DND-41 (cell line): ENCODE measurements at places on chromosomes 5 and 9.

DNA sequence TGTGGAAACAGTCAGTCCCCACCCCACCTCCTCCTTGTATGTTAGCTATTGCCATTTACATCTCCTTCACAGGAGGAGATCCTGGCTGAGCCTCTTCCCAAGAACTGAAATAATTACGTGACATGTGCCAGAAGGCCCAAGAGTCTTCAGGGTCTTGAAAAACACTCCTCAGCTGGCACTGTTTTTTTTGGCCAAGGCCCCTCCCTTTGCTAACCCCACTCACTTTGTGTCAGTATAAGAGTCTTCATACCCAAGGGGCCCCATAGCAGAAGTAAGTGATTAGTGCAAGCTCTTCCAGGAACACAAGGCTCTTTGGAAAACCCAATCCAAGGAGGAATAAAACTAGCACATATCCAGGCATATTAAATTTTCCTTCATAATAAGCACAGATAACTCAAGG lies 5.7 kb upstream of the LARP1 start:
- no peak overlapping the region for H3K27ac ChIP-seq
- peaks cover 14% of the 10 kb centered on the region for H3K4me1 ChIP-seq
- H3K27me3 ChIP-seq, result no peaks in the 10 kb centered on the region
- H3K4me3 ChIP-seq, result no peak overlapping the region
- DNase-seq, result no peak

DNA sequence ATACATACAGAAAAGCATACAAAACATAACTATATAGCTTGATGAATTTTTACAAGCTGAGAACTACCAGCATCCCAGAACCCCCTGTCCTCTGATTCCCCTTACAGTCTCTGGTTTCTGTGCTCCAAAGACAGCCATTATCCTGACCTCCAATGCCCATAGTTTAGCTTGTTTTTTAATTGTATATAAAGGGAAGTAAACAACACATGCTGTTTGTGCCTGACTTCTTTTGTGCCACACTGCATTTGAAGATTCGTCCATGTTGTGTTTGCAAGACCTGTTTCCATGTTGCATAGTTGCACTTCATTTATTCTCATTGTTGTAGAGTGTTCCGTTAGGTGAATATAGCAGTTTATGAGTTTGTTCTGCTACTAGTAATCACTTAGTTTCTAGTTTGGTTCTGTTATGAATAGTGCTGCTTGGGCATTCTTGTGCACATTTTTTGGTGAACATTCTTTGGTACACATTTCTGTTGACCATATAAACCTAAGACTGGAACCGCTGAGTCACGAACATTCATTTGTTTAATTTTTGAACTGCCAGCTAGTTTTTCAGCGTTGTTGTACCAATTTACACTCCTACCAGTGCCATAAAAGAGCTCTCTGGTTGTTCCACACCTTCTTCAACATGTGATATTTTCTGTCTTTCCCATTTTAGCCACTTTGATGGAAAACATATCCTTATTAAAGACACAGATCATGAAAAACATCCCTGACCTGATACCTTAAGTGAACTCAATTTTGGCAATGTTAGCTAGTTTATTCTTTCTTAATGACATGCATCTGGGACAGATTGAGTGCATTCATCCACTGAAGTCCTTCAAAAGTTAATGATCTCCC lies 78.1 kb upstream of the ANXA1 start:
- H3K27ac ChIP-seq, result no peak overlapping the region
- peaks cover 6% of the 10 kb centered on the region for H3K27me3 ChIP-seq
- H3K4me1 ChIP-seq, result no peaks in the 10 kb centered on the region
- H3K36me3 ChIP-seq, result no peaks in the 10 kb centered on the region

GRCh38 chr9:10230512-10230911 lies 382.3 kb downstream of the PTPRD start:
- no peak overlapping the region for H3K27ac ChIP-seq
- H3K27me3 ChIP-seq, result no peaks in the 10 kb centered on the region
- no peak for DNase-seq
- no peaks in the 10 kb centered on the region for H3K4me1 ChIP-seq
- no peak overlapping the region for H3K4me3 ChIP-seq

- no peak for DNase-seq
- no peaks in the 10 kb centered on the region for H3K36me3 ChIP-seq
- no peaks in the 10 kb centered on the region for H3K27me3 ChIP-seq
- no peak overlapping the region for H3K4me3 ChIP-seq
- peaks cover 9% of the 10 kb centered on the region for H3K4me1 ChIP-seq
- no peak overlapping the region for H3K27ac ChIP-seq
Measured at GRCh38 chr5:107576736-107577393, 93.9 kb downstream of the EFNA5 start.

- no peak for DNase-seq
- H3K4me1 ChIP-seq, result no peaks in the 10 kb centered on the region
- H3K4me3 ChIP-seq, result no peak overlapping the region
- no peaks in the 10 kb centered on the region for H3K27me3 ChIP-seq
- H3K27ac ChIP-seq, result no peak overlapping the region
Measured at GRCh38 chr5:128274441-128274840, 190.9 kb downstream of the SLC12A2 start.

- DNase-seq, result no peak
- no peaks in the 10 kb centered on the region for H3K27me3 ChIP-seq
- no peak overlapping the region for H3K27ac ChIP-seq
- H3K4me3 ChIP-seq, result no peak overlapping the region
- H3K4me1 ChIP-seq, result peaks cover 27% of the 10 kb centered on the region
Measured at GRCh38 chr9:133035669-133036068, 4.9 kb downstream of the GTF3C5 start.

GRCh38 chr9:123097430-123098095 lies 64.1 kb downstream of the GPR21 start:
- H3K27ac ChIP-seq, result no peak overlapping the region
- no peak for DNase-seq
- peaks cover 56% of the 10 kb centered on the region for H3K36me3 ChIP-seq
- H3K27me3 ChIP-seq, result no peaks in the 10 kb centered on the region
- H3K4me3 ChIP-seq, result no peak overlapping the region
- H3K4me1 ChIP-seq, result no peaks in the 10 kb centered on the region

GRCh38 chr5:148186248-148187003 lies 16.4 kb upstream of the SPINK6 start:
- no peaks in the 10 kb centered on the region for H3K4me1 ChIP-seq
- H3K4me3 ChIP-seq, result no peak overlapping the region
- no peaks in the 10 kb centered on the region for H3K27me3 ChIP-seq
- no peak for DNase-seq

- H3K4me1 ChIP-seq, result no peaks in the 10 kb centered on the region
- H3K27ac ChIP-seq, result no peak overlapping the region
- H3K27me3 ChIP-seq, result no peaks in the 10 kb centered on the region
- peak; percentile 23 for DNase-seq
- peaks cover 31% of the 10 kb centered on the region for H3K36me3 ChIP-seq
- no peak overlapping the region for H3K4me3 ChIP-seq
Measured at GRCh38 chr5:138282920-138283742, 8.7 kb upstream of the GFRA3 start.

- H3K36me3 ChIP-seq, result peaks cover 86% of the 10 kb centered on the region
- no peaks in the 10 kb centered on the region for H3K4me1 ChIP-seq
- DNase-seq, result no peak
- H3K27me3 ChIP-seq, result no peaks in the 10 kb centered on the region
- H3K4me3 ChIP-seq, result no peak overlapping the region
Measured at GRCh38 chr5:10262121-10262774, 12.2 kb downstream of the CCT5 start.

DNA sequence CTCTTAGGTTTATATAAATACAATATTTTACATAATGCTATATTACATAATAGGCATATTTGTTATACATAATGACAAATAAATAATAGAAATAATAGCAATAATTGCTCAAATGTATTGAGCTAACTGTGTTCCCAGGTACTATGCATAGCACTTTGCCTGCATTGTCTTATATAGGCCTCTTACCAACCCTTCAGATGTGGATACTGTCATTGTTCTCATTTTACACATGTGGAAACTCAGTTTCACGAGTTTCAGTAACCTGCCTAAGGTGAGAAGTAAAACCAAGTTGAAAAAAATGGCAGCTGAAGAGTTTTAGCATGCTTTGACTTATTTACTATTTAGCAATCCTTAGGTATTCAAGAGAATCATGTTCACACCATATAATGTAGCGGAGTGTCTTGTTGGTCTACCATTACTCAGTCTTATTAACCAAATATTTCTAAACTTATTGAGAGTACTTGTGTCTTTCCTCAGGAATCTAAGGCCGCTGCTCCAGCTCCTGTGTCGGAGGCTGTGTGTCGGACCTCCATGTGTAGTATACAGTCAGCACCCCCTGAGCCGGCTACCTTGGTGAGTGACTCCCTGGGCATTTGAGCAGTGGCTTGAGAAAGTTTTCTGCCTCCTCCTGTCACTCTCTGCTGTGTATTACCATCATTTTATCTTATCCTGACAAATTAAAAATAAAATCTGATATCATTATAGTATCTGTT lies 57.5 kb downstream of the ERAP1 start:
- peaks cover 13% of the 10 kb centered on the region for H3K4me1 ChIP-seq
- H3K27me3 ChIP-seq, result no peaks in the 10 kb centered on the region
- H3K4me3 ChIP-seq, result no peak overlapping the region
- no peak overlapping the region for H3K27ac ChIP-seq
- no peak for DNase-seq

GRCh38 chr9:22046243-22046885 lies 37.3 kb upstream of the CDKN2B start:
- H3K27me3 ChIP-seq, result no peaks in the 10 kb centered on the region
- H3K36me3 ChIP-seq, result peaks cover 39% of the 10 kb centered on the region

GRCh38 chr9:91211919-91212318 lies 149.8 kb downstream of the AUH start:
- no peaks in the 10 kb centered on the region for H3K36me3 ChIP-seq
- peaks cover 11% of the 10 kb centered on the region for H3K4me1 ChIP-seq
- no peak overlapping the region for H3K27ac ChIP-seq
- H3K4me3 ChIP-seq, result no peak overlapping the region
- no peak for DNase-seq
- no peaks in the 10 kb centered on the region for H3K27me3 ChIP-seq

GRCh38 chr5:86354664-86355063 lies 263.1 kb upstream of the COX7C start:
- DNase-seq, result no peak
- no peak overlapping the region for H3K27ac ChIP-seq
- H3K27me3 ChIP-seq, result no peaks in the 10 kb centered on the region

DNA sequence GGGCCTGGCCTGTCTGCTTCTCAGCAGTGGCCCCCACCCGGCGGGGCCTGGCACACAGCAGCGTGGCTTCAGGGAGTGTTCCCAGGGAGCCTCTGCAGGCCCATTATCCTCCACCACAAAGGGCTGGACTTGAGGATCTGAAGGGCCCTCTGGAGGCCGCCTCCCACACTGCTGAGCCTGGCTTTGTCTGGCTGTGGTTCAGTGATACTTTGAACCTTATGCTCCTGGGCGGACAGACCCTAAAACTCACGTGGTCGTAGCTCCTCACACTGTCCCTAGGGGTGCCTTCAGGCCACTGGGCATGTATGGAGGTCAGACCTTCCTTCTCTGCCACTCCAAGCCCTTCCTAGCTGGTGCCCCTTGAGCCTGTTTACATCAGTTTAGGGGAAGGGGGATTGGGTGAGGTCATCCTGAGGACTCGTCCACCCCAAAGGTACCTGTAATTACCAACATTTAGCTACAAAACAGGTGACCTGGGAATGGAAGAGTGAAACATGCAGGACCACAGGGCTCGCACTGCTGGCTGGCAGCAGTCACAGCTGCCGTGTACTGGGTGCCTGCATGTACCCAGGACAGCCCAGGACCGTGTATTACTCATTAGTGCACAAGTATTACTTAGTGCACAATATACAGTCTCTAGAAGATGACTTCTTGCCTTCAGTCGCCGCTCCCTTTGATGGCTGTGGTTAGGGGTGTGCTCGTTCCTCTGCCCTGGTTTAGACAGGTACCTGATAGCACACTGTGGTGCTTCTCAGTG lies 8.5 kb downstream of the GRHPR start:
- peaks cover 78% of the 10 kb centered on the region for H3K36me3 ChIP-seq
- no peak for DNase-seq
- H3K4me1 ChIP-seq, result no peaks in the 10 kb centered on the region
- H3K4me3 ChIP-seq, result no peak overlapping the region
- H3K27ac ChIP-seq, result no peak overlapping the region

DNA sequence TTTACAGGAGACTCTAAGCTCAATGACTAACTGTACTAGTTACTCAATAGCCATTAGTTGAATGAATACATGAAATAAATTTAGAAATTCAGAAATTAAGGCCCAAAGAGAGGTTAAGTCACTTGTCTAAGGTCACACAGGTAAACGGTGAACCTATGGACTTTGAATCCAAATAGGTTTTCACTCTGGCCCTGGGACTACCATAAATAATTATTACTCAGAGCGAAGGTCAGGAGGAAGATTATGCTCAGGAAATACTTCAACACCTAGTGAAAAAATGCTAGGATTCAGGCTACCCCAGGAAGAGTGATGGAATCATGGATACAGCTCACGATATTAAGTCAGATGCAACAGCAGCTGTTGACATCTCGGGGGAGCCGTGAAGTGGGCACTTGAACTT lies 417.4 kb downstream of the GABRG2 start:
- H3K27ac ChIP-seq, result no peak overlapping the region
- H3K4me3 ChIP-seq, result no peak overlapping the region
- H3K27me3 ChIP-seq, result no peaks in the 10 kb centered on the region
- H3K36me3 ChIP-seq, result no peaks in the 10 kb centered on the region
- no peak for DNase-seq

DNA sequence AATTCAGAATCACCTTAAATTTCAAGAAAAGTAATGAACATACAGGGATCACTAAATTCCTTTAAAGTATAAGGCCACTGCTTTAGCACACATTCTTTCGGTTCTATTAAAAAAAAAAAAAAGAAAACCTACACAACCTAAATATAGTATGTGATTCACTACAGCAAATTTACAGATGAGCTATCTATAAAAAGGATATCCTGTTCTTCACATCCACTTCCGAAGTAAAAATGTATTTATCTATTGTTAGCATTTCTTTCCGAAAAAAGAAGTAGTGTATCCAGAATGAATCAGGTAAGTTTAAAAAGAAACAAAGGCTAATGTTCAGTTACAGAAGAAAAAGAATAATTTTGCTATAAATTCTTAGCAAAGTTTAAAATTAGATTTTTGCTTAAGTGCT lies 70.2 kb downstream of the ECPAS start:
- H3K27ac ChIP-seq, result no peak overlapping the region
- no peak overlapping the region for H3K4me3 ChIP-seq

DNA sequence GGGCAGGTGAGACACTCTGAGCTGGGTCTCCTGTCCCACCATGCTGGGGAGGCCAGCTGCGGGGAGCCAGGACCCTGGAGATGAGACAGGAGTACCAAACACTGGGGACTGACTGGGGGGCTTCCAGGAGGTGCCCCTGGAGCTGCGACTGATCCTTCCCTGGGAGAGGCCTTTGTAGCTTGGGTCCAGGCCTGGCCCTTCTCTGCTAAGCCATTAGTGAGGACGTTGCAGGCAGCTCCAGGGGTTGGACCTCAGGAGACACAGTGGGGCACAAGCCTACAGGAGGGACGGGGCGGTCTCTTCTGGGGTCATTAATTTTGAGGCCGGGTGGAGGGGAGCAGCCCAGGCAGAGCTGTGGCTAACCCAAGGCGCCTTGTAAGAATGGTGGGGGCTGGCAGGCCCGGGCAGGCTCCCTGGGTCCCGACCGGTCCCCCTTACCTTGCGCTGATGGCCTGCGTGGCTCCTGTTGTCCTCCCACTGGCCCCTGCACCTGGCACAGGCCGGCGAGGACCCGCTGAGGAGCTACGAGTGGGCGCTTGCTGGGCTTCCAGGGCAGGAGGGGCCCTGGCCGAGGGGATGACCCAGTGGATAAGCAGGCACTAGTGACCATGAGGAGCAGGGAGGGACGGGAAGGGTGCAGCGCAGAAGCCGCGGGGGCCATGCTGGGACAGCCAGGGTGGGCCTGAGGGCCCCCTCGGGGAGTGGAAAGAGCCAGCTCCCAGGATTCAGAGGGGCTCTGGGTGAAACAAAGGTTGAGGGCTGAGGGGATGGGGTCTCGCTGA lies 5.1 kb downstream of the MRPS2 start:
- no peak overlapping the region for H3K4me3 ChIP-seq
- H3K36me3 ChIP-seq, result peaks cover 37% of the 10 kb centered on the region
- no peak overlapping the region for H3K27ac ChIP-seq
- no peak for DNase-seq
- no peaks in the 10 kb centered on the region for H3K27me3 ChIP-seq
